Neural progenitor cell (in vitro differentiated cells): ENCODE measurements at places on chromosomes 16 and 17.

GRCh38 chr17:42361781-42362186 lies 26.5 kb downstream of the STAT3 start:
- DNase-seq, result no peak

DNA sequence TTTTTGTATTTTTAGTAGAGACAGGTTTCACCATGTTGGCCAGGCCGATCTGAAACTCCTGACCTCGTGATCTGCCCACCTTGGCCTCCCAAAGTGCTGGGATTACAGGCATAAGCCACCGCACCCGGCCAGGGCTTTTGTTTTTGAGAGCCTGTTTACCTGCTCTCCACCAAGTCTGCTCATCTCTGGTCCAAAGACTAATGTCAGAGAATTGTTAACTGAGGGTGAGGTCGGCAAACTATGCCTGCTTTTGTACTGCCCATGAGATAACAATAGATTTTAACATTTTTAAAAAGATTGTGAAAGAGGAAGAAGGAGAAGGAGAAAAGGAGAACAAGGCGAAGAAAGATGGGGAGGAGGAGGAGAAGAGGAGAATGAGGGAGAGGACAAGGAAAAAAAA lies 26.0 kb downstream of the TMEM238L start:
- no peak for DNase-seq

DNA sequence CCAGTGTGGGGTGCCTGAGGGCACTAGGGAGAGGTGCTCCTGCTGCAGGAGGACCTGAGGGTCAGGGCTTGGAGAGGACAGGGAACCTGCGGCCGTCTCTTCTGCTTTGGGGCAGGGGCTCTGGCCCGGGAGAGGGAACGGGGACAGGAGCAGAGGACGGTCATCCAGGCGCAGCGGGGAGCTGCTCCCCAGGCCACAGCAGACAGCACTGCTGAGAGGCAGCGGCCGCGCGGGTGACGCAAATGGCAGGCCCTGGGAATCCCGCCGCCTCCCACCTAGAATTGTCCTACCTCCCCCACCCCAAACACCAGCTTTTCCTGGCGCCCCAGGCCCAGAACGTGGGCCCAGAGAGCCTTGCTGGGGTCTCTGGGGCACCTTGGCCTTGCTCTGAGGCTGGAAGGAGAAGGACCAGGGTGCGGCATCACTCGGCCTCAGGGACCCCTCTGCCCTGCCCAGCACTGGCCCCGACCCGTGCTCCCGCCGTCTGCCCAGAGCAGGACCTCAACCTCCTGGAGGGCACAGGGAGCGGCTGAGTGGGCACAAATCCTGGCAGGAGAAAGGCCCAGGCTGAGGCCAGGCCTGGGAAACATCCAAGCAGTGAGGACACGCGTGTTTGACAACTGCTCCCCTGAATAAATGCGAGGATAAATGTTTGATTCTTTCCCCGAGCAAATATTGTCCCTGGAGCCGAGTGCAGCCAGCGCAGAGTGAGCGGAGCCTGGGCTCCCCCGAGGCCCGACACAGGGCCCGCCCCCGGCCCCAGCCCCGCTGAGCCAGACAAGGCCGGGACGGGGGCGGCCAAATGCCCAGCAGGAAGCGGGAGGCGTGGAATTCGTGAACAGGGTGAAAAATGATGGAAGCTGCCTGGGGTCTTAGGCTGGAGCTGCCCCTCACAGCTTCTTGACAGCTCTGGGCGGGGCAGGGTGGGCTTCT lies 8.5 kb downstream of the SSTR5 start:
- DNase-seq, result no peak

GRCh38 chr17:74725111-74725510 lies 11.9 kb upstream of the RAB37 start:
- no peak for DNase-seq

- DNase-seq, result peak; percentile 49
Measured at GRCh38 chr17:46943501-46944393, 20.8 kb downstream of the GOSR2 start.
